Suppressor macrophage treated with lipopolysaccharide for 4 hours (primary cell): ENCODE measurements at places on chromosomes 6 and 20.

GRCh38 chr6:22886650-22887581, 317.6 kb downstream of the HDGFL1 start:
- DNase-seq, result no peak

DNA sequence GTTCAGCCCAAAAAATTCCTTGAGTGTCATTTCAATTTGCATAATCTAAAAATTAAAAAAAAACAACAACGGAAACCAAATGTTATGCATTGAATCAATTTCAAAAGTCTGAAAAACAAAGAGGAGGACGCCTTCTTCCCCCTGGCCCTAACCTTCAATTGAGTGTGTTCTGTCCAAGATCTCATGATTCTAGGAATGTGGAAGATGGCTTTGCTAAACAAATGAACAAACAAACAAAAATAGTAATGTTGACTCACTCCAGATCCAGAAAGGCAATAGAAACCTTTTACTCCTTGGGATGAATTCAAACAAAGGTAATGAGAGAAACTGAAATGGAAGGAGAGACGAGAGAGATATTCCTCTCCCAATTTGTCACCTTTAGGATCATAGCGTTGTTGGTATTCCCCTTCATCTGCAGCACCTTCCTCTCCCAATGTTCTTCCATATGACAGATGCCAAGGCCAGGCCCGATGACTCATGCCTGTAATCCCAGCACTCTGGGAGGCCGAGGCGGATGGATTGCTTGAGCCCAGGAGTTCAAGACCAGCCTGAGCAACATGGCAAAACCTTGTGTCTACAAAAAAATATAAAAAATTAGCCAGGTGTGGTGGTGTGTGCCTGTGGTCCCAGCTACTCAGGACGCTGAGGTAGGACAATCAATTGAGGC, 109.2 kb upstream of the ADGRF1 start:
- no peak for DNase-seq

GRCh38 chr20:60352017-60352416, 393.8 kb downstream of the CDH26 start:
- no peak for DNase-seq

- DNase-seq, result no peak
These were observed 728 bp downstream of the ITPR3 start for GRCh38 chr6:33621711-33622388.

- DNase-seq, result no peak
These were observed 155.1 kb downstream of the CDK19 start for GRCh38 chr6:110660066-110660655.
